ENCODE measurements at places on chromosomes 11 and 22.

GRCh38 chr11:116972691-116973090 is 125.5 kb downstream of the SIK3 start:
- DNase-seq, result no peak

- DNase-seq, result no peak
Observed at GRCh38 chr22:45082795-45083194, 73.0 kb upstream of the PHF21B start.

GRCh38 chr22:37634417-37634924 is 5.0 kb upstream of the SH3BP1 start:
- DNase-seq, result no peak

GRCh38 chr11:115097796-115098408 is 406.3 kb downstream of the CADM1 start:
- no peak for DNase-seq

GRCh38 chr11:65774525-65775306 is 6.1 kb downstream of the AP5B1 start:
- no peak for DNase-seq

GRCh38 chr22:22748297-22748743 is 103.9 kb downstream of the GGTLC2 start:
- peak; percentile 27 for DNase-seq

DNA sequence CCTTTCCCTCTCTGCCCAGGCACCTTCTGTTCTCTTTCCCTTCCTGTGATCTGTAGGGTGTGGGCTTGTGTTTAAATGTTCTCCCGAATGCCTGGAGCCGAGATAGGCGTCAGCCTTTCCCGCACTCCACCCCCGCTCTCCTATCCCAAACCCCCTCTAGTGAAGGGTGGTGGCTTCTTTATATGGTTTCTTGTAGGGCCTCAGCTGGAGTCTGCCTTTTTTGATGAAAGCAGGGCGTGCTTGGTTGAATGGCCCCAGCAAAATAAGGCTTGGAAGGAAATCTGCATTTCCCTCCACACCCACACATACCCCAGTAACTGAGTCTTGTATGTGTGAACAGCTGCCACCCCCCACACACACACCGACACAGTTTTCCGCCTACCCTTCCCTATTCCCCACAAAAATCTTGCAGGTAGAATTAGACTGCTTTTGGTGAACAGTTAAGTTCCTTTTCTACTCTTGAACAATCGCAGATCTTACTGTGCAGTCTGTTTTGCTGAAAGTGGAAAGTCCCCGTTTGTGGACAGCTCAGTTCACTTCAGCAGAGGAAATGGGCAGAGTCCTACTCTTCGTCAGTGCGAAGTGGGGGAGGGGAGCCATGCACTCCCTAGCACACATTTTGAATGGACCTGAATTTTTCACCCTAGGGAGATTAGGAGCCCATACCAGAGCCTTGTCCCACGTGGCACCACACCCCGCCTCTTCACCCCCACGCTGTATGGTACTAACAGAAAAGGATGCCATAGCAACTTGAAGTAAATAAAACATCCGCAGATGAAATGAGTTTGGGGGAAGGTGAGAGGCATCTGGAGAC is 25.5 kb upstream of the GRK2 start:
- peak; percentile 76 for DNase-seq

Data from activated CD4-positive, CD25-positive, alpha-beta regulatory T cell treated with anti-CD3 and anti-CD28 coated beads, Interleukin-2, amount 50 U/mL, for 72 hours (primary cell).